HFF-Myc (cell line): ENCODE measurements at places on chromosomes 3 and 15.

GRCh38 chr15:61951949-61952348, 108.3 kb downstream of the VPS13C start:
- DNase-seq, result no peak

- no peak for DNase-seq
These were observed 202.2 kb downstream of the MBNL1 start for GRCh38 chr3:152470893-152471292.

DNA sequence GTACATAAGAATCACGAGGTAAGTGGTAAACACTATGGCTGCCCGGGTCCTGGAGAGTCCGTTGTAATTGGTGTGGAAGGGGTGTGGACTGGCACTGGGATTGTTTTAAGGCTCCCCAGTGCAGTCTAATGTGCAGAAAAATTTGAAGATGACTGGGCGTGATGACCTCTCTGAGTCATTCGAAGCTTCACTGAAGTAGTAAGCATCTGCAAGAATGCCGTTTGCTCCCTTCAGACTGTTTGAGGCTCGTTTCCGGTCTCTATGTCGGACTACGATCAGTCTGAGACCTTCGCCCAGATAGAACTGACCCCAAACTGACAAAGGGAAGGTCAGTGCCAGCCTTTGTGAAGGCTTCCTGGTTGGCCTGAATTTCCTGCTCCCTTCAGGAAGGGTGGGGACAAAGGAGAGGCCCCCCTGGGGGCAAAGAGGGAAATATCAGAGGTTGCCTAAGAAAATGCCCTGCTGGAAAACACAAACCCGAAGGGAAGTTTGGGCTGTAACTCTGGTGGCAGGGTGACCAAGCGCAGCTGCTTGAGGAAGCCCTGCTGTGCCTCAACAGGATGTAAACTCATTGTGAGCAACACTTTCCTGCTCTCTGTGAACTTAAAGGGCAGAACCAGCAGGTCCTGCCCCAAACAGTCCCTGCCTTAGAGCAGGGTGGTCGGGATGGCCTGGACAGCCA, 34.6 kb downstream of the BTD start:
- peak; percentile 84 for DNase-seq

- no peak for DNase-seq
These were observed 8.3 kb upstream of the BBX start for GRCh38 chr3:107514453-107514852.

- no peak for DNase-seq
These were observed 3.6 kb downstream of the GADL1 start for GRCh38 chr3:30890907-30891306.

DNA sequence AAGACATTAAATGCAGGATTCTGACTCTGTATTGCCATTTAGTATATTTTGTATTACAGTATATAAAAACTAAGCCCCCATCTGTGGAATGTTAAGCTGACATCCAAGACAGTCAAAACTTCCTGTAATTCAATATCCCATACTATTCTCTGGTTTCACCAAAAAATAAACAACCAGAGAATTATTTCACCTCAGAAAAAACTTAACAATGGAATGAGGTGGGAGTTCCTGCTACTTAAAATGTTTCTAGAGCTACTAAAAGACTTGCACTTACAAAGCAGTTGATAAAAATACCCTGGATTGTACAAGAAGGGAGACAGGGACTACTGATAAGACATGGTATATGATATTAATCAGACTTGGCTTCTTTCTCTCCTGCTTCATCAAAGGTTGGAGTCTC, 8.3 kb downstream of the ARL13B start:
- DNase-seq, result no peak

DNA sequence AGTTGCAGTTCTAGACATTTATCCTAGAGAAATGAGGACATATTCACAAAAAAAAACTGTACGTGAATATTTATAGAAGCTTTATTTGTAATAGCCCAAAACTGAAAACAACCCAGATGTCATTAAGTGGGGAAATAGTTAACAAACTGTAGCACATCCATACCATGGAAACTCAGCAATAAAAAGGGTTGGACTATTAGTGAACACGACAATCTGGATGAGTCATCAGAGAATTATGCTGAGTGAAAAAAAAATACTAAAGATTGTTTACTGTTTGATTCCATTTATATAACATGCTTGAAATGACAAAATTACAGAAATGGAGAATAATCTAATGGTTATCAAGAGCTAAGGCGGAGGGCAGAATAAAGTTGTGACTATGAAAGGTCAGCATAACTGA, 59.5 kb downstream of the CPA3 start:
- peak; percentile 71 for DNase-seq

GRCh38 chr3:71517271-71517791, 66.2 kb downstream of the FOXP1 start:
- DNase-seq, result no peak

GRCh38 chr15:70679919-70680231, 83.5 kb downstream of the UACA start:
- DNase-seq, result no peak
